ENCODE measurements at places on chromosomes 5 and 9.

DNA sequence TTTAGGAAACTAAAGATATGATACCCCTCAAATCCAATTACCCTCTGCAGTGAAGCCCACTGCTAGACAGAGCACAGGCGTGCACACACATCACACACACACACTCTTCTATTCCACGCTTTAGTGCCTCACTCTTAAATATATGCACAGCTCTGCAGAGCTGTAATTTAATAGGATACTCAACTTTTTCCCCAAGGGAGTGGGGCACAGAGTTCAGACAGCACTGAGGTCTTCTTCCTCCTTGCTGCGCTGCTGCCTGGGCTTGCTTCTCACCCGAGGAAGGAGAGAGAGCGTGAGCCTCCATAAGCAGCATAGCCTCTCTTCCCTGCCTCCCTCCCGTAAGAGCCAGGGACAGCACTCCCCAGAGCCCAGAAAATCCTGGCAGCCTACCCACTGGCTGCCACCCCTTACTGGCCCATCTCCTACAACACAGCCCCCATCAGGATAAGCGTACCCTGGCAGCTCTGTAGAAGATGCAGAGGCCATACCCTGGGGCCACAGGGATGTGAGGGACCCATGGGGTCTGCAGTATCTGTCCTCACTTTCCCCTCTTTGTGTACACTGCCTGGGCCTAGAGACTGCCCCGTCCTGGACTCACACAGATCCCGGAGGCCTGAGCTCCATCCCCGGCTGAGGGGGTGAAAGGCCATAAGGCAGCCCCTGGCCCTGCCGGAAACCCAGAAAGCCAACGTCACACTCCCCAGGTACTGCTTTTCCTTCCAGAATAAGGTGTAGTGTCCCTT, 102.1 kb downstream of the C5orf15 start:
- DNase-seq: no peak

- DNase-seq: no peak
Measured at GRCh38 chr5:13739479-13739878, 205.0 kb downstream of the DNAH5 start.

GRCh38 chr9:89009546-89009840, 18.2 kb downstream of the S1PR3 start:
- DNase-seq: no peak

DNA sequence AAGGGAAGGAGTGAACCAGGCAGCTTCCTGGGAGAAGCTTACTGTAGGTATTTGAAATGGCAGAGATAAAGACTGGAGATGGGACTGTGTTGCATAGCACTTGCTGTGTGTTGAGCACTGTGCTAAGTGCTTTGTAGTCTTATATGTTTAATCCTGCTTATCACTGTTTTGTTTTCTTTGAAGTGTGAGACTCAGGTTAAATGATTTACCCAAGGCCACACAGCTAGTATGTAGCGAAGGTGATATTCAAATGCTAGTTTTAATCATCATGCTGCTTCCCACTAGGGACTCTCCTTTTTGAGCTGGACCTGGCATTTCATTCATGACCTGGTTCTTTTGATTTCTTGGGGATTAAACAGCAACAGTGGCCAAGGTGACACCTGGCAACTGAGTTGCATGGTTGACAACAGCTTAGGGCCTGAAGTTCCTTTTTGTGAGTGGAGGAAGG, 35.3 kb upstream of the SPRY4 start:
- no peak for DNase-seq

DNA sequence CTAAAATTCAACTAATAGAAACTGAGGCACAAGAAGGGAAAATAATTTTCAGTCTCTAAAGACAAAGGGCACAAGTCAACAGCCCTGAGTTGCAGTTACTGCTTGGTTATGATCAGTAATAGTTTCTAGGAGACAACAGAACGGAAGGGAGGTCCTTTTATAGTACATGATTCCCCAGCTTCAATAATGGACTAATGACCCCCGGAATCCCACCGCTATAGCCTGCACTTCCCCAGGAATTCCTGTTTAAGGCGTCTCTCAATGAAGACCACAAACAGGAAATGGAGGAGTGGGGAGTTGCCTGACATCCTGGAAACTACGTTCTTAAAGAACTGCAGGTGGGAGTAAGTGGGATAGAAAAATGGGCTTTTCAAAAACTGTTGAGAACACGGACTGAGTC, 60.6 kb downstream of the DIAPH1 start:
- DNase-seq: no peak

DNA sequence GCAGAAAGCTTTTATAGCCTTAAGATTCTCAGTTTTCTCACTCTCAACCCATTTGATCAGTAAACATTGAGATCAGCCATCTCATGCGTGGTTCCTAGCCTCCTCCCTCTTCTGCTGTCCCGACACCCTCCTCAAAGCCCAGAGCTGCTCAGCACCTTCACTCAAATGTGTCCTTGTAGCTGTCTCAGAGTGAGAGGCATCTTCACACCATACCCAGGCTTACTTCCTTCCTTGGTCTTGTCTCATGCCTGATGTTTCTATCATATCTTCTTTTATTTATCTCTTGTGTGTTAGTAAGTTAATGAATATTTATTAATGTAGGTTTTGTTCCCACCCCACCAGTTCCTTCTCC, 72.4 kb upstream of the SNX2 start:
- DNase-seq: no peak

DNA sequence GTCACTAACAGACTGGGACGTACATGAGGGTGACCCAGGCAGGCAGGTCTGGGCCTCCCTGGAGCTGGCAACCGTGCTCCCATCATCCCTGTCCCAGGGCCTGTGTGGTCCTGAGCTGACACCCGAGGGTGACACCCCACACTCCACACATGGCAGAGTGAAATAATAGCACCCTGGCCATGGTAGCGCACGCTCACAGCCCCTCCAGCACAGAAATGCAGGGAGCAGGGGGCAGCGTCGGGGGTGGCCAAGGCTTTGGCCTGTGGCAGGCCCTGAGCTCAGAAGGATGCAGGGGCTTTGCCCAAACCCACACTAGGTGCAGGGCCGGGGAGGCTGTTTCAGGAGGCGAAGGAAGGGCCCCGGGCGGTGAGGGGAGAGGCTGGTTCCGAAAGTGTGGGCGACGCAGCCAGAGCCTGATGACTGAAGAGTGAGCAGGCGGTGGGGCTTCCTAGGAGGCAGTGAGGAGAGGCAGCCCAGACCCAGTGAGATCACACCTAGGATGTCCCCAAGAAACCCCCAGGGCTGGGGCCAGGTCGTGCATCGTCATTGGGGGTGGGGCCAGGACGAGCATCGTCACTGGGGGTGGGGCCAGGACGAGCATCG, 12.9 kb downstream of the OR2V2 start:
- DNase-seq: no peak

GRCh38 chr9:99127356-99128132, 22.6 kb downstream of the TGFBR1 start:
- DNase-seq: no peak

DNA sequence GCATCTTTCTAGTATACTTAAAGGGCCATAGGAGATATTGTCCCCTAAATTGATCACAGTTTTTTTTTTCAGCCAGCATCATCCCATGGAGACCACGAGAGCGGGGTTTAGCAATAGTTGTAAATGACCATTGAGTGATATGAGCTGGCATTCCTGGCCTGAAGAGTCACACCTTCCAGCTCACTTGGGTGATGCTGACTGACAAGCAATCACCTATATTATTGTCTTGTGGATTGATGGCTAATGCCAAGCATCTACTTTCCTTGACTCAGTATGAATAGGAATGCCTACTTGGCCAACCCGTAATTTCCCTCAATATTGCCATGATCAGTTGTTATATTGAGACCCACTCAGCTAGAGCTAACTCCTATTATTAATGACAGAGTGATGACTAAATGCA, 70.5 kb downstream of the ADAMTSL1 start:
- DNase-seq: no peak

- no peak for DNase-seq
Measured at GRCh38 chr5:26940994-26941393, 97.4 kb downstream of the CDH9 start.

DNA sequence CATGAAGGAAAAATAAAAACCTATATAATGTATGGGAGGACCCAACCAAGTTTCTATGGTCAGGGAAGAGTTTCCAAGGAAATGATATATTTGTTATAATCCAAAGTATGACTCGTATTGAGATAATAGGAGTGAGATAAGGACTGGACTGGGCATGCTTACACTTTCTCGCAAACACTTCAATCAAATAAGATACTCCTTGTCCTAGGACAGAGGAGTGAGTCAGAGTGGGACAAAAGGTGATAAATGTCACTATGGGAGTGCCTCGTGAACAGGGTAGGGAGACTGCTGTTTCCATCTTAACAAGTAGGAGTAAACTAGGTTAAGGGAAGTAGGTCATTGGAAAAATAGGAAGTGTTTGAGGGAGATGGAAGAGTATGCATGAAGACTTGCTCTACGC, 47.2 kb downstream of the MACIR start:
- DNase-seq: no peak

DNA sequence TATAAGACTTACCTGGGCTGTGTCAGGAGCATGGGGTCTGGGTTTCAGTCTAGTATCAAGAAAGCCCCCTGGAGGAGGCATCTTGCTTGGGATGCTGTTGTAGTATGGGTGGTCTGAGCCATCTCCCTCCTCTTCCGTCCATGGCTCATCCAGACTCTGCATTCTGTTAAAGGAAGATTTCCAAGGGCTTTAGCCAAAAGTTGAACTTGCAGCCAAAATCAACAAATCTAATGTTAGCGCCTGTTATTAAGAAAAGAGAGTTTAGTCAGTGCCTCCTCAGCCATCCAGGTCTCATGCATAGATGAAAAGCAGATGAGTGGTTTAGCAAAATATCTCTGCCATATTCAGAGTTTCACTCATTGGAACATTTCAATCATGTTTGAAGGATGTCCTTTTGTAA, 55.6 kb downstream of the S1PR3 start:
- DNase-seq: no peak

DNA sequence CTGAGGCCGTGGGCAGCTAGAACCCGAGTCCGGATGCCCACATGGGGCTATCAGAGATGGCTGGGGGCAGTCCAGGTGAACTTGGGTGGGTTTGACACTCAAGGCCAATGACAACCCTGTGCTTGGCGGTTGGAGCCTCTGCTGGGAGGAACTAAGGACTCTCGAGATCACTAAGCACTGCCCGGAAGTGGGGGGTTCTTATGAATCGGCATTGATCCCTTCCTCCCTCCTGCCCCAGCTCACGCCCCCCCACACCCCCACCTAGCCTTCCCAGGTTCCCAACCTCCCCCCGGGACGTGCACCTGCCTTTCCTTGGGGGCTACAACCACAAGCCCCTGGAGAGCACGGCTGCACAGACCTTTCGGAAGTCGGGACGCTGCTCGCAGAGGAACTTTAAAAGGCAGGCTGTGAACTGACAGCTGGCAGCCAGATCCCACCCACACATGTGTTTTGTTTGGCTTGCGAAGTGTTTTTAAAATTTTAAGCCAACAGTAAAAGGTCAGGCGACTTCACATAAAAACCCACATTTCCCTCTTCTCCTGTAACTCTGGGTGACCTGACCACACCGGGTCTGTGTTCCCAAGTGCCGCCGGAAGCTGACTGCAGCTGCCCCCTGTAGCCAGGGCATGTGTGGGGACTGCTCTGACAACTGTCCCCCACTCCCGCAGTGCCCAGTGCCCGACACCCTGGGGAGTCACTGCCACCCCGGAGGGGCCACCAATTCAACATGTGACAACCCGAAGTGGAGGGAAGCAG, 5.1 kb upstream of the RALGDS start:
- DNase-seq: no peak

DNA sequence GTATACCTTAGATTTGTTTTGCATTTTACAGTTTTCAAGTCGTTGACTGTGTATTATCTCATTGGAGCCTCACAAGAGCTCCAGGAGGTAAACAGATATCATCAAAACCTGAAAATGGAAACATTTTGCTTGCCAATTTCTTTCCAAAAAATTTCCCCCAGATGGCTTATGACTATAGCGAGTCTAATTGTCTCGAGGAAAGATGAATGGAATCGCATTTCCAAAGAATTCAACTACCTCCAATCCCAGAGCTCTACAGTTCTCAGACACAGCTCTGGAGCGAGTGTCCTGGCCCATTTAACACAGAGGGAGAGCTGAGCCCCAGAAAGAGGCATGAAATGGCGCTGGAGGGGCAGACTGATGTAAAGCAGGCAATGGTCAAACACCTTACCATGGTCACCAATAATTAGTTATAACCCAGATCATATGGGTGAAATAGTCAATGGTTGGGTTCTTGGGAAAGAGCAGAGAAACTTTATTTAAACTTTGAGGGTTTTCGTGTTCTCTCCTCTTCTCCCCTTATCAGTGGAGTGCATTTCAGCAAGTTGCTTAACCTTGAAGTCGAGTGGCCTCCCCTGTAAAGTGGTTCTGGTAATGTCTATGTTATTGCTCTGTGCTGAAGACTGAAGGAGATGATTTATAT, 168.2 kb downstream of the ZDHHC21 start:
- no peak for DNase-seq

- DNase-seq: no peak
Measured at GRCh38 chr5:56831773-56832172, 16.4 kb downstream of the MAP3K1 start.

- no peak for DNase-seq
Measured at GRCh38 chr9:114452219-114453165, 52.8 kb downstream of the WHRN start.

- DNase-seq: no peak
Measured at GRCh38 chr5:126253406-126253805, 169.8 kb upstream of the GRAMD2B start.

DNA sequence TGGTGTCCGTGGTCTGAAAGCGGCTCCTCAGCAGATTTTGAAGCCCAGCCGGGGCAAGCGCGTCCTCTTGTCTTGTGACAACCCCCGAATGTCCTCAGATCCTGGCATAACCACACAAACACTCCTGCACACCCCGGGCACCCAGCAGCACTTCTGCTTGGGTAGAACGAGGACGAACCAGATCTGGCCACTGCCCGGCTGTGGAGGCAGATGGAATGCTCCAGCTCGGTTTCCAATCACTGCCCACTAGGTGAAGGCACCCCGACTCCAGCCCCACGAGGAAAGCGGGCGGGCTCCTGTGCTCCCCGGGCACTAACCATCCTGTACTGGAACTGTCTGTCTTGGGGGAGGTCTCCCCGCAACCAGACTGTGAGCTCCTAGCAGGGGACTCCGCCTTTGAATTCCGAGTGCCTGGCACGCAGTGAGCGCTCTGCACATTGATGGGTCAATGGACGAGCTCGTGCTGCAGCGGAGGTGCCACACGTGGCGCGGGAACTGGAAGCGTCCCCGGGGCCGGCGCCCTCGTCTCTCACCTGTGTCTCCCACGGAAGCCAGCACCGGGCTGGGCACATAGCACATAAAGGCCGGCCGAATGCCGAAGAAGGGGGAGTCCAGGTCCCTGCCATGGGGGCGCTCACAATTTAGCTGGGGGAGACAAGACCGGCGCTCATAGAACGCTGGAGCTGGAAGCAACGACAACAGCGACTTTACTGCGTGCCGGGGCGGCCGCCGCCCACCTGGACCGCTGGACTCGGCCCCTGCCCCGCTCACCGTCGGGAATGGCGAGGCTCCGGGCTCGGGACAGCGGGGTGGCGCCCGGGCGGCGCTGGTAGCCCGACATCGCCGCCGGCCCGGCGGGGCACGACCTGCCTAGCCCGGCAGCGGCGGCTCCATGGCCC, 608 bp downstream of the ENTR1 start:
- no peak for DNase-seq

DNA sequence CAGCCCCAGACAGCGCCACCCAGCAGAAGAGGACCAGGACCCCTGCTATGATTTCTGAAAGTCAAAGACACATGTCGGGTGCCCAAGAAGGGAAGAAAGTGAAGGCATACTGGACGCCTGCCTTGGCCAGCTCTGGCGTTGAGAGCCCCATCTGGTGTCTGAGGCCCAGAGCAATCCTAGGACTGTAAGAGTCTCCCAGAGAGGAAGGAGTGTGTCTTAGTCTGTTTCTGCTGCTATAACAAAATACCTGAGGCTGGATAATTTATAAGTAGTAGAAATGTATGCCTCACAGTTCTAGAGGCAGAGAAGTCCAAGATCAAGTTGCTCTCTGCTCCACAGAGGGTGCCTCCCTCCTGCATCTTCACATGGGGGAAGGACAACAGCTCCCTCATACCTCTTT, 10.8 kb downstream of the RASGEF1C start:
- DNase-seq: no peak

All from AG04450 (cell line).